ENCODE measurements at places on chromosomes 12 and 14.

DNA sequence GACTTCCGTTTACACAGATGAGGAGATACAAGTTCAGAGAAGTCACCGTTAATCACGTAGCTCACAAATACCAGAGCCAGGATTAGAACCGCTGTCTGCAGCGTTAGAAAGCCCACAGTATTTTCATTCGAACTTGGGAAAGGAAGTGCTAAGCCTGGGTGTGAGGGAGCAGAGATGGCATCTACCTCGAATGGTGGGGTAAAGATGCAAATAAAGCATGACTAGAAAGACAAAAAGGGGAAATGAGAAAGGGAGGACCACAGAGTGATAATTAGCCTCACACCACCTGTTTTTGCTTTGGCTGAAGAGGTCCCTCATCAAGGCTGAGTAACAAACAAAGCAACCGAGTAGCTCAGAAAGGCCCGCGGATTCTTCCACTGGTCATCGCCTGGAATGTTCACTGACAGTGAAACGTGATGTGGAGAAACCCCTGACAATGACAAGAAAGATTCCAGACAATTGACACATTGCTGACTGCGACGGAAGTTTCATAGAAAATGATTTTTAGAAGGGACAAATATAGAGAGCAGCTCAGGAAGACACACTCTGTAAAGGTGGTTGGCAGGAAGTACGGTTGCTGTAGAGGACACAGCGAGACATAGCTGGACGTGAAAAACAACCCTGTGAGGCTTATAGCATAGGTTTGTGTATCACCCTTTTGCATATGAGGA is 31.5 kb upstream of the BHLHE41 start:
- peak; percentile 12 for DNase-seq

- no peak for DNase-seq
Observed at GRCh38 chr14:79274641-79275291, 936.5 kb downstream of the DIO2 start.

GRCh38 chr14:91159906-91160305 is 46.0 kb downstream of the DGLUCY start:
- no peak for DNase-seq

DNA sequence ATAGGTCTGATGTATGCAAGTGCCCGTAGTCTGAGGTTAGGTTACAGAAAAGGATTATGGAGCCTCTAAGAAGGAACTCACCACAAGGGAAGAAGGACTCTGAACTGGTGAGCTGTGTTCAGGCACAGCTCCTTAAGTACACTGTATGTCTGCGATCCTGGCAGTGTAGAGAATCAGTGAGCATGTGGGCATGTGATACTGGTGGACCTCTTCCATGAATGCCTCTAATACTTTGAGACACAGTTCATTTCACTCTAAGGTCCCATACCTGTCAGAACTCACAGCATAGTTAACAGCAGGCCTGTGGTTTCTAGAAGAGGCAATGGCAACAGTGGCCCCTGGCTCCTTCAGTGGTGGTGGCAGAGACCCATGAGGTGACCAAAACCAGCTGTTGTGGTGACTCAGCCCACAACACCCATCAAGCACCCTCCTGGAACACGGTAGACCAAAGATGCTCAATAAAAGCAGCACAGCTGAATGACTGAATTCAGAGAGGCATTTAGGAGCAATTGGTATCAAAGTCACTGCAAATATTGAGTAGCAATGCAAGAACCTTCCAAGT is 6.9 kb upstream of the OR6J1 start:
- peak; percentile 16 for DNase-seq

DNA sequence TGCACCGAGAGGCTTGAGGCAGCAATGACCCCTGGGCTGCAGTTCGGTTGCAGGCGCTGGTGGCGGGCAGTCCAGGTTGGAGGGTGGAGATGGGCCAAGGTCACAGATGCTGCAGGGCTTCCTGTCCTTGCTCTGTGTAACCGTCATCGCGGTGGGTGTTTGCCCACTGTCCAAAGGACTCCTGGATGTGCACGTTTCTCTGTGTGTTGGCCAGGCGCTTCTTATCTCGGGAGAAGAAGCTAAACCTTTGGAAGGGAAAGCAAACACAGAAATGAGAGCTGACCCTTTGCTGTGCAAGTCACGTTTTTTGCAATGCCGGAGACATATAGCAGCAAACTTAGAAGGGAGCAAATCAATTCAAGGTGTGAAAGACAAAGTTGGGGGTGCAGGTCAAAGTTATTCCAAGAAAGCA is 14.5 kb downstream of the SNRNP35 start:
- DNase-seq, result no peak

DNA sequence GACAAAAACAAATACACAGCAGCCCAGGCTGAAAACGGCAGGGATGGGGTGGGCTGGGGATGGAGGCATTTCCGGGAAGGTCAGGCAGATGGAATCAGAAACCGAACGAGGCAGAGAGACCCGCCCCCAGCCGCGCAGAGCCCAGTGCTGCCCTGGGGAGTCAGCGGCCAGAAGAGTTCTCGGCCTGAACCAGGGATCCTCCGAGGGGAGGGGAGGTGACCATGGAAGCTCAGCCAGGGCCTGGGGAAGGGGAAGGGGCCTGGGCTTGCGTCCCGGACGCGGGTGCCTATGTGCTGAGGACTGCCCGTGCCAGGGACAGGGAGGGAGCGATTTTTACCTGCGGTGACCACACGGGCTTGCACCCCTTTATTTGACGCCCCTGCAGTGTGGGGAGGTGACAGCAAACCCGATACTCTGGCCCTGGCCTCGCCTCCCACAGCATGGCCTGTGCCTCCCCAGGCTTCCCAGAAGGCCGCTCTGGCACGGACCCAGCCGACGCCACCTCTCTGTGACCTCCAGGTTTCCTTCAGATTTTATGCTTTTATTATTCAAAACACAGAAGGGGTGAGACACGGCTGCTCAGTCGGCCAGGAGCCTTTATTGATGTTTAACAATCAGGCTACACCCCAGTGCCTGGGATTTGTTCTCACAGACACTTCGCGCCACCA is 7.7 kb downstream of the LRCOL1 start:
- no peak for DNase-seq

GRCh38 chr14:26867171-26867757 is 269.4 kb upstream of the NOVA1 start:
- DNase-seq, result no peak

DNA sequence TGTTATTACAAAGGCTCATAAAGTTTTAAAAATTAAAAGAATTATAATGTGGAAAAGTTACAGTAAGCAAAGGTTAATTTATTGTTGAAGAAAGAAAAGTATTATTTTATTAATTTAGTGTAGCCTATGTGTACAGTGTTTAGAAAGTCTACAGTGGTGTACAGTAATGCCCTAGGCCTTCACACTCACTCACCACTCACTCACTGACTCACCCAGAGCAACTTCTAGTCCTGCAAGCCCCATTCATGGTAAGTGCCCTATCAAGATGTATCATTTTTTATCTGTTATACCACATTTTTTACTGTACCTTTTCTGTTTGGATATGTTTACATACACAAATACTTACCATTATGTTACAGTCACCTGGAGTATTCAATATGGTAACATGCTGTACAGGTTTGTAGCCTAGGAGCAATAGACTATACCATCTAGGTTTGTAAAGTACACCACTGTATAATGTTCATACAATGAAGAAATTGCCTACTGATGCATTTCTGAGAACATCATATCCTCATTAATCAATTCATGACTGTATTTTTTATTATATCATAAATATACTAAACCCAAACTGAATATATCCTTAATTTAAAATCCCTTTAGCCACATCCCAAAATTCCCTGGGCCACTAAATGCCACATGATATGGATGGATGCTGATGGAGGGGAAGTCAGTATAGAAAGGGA is 43.6 kb upstream of the NID2 start:
- DNase-seq, result no peak

DNA sequence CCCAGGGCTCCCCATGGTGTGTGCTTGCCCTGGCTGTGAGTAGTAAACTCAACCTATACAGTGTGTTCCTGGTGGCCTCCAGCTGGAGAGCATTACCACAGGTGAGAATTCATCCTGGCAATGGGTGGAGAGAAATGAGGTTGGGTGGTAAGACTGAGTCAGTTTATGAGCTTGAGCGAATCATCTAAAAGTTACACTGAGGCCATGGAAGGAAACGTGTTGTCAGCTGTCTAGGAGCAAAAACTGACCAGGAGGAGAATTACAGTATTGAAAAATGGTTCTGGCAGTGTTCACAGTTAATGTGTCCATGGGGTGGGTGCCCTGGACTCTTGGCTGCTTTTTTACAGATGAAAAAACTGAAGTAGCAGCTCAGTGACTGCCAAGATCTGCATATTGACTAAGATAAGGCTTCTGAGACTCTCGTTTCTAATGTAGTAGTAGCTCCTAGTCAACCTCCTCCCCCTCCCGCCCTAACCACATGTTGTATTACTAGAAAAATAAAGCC is 202.0 kb upstream of the AMIGO2 start:
- no peak for DNase-seq

DNA sequence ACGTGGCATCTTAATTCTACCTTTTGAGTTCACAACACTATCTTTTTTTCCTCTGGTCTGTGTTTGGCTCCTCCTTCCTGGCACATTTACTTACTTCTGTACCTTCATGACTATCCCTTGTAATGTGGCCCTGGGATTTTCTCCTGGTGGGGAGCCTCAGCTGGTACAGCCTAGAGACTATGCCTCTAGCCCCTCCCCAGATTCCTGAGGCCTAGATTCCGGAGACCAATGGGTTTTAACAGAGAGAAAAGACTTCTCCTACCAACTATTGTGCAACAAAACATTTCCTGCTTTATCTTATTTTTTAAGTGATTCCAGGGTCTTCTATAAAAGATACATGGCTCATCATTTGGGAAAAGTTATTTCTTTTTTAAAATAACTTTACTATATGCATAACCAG is 216.2 kb upstream of the KRR1 start:
- DNase-seq, result no peak

GRCh38 chr12:102879144-102879763 is 37.8 kb downstream of the PAH start:
- DNase-seq, result peak; percentile 65

DNA sequence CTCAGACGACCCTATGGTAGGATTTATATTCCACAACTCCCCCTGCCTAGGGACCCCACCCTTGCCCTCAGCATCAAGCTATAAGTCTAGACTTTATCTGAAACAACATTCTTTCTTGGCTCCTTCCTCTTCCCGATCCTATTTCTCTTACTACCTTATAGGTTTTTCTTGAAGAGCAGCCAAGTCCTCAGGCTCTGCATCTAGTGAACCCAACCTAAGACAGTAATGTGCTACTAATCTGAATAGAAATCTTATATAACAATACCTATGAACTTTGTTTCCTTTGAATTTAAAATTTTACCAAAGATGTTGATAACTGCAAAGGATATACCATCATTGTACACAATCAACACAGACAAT is 96.7 kb upstream of the BMP4 start:
- no peak for DNase-seq

Data from common myeloid progenitor, CD34-positive (primary cell).